ENCODE measurements at places on chromosomes 2 and 18.

DNA sequence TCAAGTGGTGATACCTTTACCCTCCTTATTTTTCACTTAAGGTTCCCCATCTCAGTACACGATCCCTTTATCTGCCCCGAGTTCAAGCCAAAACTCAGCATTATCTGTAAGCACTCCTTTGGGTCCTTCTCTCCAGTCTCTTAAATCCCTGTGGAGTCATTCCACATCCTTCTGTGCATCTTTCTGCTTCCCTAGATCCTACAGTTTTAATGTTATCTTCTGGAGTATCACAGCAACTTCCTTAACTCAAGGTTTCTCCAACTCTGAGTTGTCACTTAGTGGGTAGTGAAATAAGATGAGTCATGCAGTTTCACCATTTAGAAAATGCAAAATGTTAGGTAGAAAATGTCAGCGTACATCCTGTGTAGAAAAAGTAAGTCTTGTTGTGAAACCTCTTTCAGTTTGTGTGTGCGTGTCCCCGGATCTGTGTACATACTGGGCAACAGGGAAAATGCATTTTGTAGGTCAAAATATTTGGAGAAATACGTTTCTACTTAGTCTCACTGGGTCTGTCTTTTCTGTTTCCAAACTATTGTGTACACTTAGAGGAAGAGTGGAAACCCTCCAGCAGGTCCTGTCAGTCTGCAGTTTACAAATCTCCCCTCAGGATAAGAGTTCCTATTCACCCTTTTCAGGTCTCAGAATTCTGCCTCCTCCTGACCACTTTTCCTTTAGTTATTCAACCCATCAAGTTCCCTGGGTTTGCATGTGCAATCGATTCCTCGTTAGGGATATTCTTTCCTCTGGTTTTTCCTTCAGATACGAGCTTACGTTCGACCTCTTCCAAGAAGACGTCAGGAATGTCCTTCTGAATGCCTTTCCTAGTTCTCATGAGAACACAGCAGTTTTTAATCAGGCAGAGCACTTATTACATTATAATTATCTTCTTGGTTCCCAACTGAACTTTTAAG is 154.8 kb downstream of the TGIF1 start:
- DNase-seq: no peak

GRCh38 chr18:25089470-25089869 is 262.5 kb downstream of the ZNF521 start:
- DNase-seq: no peak

- DNase-seq: no peak
These were observed 278.4 kb downstream of the LRRTM1 start for GRCh38 chr2:80026040-80026729.

- DNase-seq: no peak
These were observed 44.9 kb upstream of the LONRF2 start for GRCh38 chr2:100367163-100367562.

- no peak for DNase-seq
These were observed 228.9 kb downstream of the RBM43 start for GRCh38 chr2:151032741-151033191.

GRCh38 chr2:76599732-76600368 is 889.1 kb upstream of the GCFC2 start:
- DNase-seq: peak; percentile 34
